ENCODE measurements at places on chromosomes 3 and 15.

DNA sequence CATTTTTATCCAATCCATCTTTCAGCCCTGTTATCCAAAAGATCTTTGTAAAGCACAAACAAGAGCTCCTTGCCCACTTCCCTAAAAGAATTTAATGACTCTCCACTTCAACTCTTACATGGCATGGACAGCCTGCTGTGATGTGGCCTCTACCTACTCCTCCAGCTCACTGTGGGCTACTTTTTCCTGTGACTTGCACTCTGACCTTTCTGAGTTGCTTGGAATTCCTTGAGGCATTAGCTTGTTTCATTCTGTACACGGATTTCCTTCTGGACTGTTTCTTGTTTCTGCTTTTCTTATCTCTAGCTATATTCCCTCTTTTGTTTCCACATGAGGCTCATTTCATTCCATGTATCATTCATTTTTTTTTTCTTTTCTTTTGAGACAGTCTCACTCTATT, 15.2 kb downstream of the QTRT2 start:
- DNase-seq: no peak

- peak; percentile 37 for DNase-seq
Measured at GRCh38 chr3:25895443-25895842, 105.6 kb downstream of the OXSM start.

DNA sequence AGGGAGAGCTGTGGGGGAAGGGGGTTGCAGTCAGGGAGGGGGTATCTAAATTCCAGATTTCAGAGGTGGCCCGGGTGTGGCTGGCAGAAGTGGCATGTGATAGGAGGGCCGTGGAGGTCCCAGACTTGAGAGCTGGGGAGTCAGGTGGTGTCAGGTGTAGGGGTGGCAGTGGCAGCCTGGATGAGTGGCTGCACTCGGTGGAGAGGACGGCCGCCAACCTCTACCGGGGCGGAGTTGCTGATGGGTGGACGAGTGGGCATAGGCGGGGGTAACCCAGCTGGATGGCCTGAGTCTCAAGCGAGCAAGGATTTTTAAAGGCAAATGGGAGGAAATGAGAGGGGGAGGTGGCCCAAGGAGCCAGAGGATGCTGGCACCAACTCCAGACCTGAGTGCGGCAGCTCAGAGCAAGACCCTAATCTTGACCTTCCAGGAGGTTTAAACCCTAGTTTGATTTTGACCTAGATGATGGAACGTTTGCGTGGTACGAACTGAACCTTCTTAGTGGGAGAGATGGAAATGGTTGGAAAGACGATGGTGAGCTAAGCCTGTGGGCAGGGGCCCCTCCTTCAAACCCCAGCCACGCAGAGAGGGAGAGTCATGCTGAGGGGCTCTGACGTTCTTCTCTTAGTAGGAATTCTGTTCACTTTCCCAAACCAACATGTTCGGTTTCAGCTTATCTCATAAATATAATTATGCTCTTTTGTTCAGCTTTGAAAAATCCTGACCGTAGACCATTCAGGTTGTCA, 8.0 kb downstream of the TRAK1 start:
- no peak for DNase-seq

DNA sequence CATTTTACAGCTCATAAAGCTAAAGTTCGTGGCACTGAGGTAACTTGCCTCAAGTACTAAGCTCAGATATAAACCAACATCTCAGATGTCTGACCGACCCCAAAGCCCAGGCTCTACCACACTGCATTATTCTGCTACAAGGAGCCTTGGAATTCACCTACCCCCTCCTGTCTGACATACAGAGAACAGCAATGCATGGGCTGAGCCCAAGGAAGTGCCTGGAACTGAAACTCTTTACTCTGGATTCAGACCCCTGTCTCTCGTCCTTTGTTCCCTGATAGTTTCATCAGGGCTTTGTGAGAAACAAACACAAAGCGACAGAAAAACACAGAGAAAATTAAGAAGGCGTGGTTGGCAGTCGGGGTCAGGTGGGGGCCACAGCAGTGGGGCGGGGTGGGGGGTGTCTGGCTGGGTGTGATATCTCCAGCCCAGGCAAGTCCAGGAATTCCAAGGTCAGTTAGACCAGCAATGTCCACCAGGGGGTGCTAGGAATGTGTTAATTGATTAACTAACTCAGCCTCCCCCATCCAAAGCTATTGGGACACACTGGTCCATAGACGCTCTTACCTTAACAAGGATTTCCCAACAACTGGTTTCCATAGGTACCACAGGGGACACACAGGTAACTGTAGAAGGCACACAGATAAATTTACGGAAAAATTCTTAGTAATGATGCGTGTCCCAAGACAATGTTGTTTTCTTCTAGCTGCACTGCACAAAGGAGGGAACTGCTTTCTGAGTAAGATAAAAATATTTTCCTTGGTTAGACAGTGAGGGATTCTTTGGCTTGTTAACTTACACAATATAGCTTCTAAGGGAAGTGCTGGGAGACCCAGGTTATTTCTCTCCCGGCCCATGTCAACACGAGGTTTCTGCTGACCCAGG, 18.8 kb upstream of the SSUH2 start:
- DNase-seq: peak; percentile 78

DNA sequence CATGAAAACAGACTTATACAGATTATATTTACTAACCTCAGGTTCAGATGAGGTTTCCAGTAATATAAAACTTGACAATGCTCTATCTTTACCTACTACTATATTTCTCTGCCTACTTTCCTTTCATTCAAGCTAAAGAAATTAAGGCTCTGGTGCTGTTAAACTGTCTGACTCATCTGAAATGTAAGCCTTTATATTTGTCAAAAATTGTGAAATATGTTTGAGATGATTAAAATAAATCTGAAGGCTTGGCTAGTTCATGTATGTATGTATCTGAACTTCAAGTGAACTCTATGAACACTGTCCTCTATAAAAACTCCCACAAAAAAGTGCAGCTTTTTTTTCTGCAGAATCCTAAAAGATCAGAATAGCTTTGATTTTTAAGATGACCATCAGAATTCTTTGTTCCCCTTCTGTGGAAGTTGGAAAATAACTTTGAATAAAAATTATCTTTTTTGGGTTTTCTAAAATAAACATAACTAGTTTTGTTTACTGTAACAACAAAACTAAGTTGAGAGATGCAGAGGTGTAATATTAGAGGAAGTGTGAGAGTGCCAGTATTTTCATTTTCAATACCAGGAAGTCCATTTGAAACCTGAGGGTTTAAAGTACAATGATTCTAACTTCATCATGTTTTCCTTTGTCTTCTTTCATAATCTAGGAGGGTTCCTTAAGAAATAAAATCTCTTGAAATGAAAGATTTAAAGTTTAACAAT, 42.2 kb downstream of the ILDR1 start:
- no peak for DNase-seq

DNA sequence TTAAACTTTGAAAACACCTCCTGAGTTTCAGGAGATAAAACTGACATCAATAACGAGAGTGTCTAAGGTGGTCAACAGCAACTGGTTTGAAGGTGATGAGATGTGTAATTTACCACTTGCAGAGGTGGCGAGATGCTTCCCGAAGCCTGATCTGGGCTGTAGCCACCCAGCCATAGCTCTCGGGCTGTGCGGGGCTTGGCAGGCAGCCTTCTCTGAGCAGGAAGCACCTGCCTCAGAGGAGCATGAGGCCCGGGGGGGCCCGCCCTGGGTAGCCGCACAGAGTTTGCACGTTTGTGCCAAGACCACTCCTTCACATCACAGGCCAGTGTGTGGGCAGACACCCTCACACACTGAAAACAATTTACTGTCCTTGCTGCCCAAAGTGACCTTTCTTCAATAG, 220.3 kb downstream of the CACNA2D3 start:
- DNase-seq: no peak

GRCh38 chr3:123871946-123872345, 12.2 kb downstream of the MYLK start:
- no peak for DNase-seq

DNA sequence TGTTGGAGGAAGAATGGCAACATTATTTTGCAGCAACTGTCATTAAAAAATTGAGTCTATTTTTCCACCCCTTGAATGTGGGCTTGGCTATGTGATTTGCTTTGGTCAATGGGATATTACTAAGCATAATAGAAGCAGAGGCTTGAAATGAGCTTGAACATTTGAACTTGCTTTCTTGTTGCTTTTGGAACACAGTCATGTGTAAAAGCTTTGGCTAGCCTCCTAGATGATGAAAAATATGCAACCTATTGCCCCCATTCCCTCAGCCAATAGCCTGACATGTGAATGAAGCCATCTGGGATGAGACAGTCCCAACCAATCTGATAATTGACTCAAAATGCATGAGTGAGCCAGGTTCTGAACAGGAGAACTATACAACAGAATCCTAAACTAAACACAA, 78.4 kb downstream of the PLSCR2 start:
- DNase-seq: peak; percentile 74

DNA sequence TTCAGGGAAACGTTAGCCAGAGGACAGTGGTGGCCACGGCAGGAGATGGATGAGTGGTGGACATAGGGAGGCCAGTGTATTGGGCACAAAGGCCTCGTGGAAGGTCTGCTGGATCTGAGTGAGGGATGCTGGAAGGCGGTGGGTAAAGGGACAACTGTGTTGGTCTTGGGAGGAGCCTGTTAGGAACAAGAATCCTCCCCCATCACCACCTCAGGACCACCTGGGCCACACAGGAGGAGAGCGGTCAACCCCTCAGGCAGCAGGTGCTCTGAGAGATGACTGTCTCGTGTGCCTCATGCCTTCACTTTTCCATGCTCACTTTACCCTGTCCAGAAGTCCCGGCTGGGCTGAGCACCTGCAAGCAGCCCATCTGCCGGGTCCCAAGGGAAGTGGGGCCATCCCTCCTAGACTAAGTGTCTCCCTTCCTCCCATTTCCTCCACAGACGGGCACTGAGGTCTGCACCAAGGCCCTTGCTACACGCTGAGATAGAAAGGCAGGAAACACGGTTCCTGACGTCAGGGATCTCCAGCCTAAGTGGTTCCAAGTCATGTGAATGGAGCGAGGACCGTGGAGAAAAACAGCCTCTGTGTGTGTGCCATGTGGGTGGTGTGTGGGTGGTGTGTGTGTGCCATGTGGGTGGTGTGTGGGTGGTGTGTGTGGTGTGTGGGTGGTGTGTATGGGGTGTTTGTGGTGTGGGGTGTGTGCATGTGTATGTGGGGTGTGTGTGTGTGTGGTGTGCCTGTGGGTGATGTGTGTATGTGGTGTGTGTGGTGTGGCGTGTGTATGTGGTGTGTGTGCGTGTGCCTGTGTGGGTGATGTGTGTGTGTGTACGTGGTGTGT, 47.8 kb upstream of the CTSH start:
- no peak for DNase-seq

GRCh38 chr3:71132995-71133730, 450.4 kb downstream of the FOXP1 start:
- no peak for DNase-seq

DNA sequence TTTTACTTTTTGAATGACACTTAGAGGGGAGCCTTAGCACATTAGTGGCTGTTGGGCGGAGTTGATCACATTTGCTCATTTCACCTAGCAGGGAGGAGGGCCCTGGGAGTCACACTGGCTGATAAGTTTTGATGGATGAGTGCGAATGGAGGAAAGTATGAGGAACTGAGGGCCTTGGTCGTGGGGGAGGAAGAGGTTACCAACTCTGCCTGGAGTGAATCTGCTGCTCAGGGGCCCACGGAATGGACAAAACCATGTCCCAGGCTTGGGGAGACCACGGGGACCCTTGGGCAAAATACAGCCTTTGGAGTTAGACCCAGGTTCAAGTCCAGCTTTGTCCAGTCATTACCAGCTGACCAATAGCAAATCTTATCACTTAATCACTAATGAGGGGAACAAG, 5.1 kb upstream of the FLNB start:
- DNase-seq: no peak

DNA sequence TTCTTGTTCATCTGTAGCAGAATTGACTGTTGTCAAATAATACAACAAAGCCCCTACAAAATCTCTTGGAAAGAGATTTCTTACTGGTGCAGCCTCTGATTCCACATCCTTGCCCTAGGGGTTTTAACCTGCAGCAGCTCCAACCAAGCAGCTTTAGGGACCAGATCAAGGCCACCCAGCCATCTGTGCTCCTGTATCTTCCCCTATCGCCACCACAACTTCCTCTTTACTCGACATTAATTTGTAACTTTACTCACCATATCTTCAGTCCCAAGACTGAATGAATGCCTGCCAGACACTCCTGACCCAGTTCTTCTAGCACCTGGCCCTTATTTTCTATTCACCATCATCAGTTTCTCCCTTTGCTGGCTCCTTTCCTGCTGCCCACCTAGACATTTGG, 156.6 kb upstream of the IL12A start:
- DNase-seq: no peak

GRCh38 chr3:132659000-132659364, 627 bp downstream of the ACAD11 start:
- peak; percentile 67 for DNase-seq

DNA sequence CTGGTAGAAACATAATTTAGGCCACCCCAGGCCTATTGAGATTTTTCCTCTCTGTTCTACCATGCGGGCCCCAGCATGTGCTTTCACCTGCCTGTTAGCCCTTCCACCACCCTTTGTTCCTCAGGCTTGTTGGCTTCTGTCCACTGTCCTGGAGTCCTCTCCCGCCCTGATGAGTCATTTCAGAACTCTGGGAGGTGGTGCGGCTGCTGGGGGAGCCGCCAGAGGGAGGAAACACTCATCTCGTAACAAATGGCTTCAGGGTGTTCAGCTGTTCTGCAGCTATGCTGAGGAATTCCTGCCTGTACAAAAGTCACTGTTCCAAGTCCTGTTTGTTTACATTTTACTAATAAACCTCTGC, 36.3 kb downstream of the LRTM1 start:
- peak; percentile 99 for DNase-seq

- DNase-seq: peak; percentile 91
Measured at GRCh38 chr15:92429378-92430068, 35.8 kb downstream of the ST8SIA2 start.

GRCh38 chr3:77039606-77040171, at the start of gene ROBO2:
Gene ROBO2 (plus strand): TSS chr3:77040099. CDS start chr3:77040786, 687 bp downstream.
- peak; percentile 49 for DNase-seq

DNA sequence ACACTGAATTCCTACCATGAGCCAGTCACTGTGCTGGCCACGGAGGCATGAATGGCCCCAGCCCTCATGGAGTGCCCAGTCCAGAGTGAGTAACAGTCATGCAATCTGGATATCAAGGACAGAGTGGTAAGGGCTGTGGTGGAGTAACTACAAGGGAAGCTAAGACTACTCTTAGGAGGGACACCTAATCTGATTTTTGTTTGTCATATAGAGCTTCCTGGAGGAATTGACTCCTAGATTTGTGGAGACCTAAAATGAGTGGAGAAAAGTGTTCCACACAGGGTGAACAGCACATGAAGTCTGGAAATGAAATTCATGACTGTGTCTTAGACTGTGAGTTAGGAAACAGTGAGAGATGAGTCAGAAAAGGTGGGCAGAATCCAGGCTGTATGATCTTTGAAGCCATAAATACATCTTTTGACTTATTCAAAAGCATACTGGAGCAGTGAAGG, 219.9 kb downstream of the NFKBIZ start:
- peak; percentile 88 for DNase-seq

DNA sequence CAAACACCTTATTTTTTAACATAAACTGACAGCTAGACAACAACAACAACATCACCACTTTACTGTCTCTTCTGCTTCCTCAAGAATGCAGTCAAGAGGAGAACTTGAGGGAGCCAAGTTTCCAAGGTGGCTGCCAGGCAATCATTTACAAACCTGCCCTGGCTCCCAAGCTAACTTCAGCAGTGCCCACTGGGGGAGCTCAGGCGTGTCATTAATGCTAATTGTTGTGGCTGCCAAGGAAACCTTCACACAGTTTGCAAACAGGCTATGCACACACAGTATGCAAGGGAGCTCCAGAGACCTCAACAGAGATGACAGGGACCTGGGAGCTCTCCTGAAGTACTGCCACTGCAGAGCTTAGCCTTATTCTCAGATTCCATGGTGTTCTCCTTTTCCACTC, 2.1 kb downstream of the DZIP1L start:
- DNase-seq: peak; percentile 48

- no peak for DNase-seq
Measured at GRCh38 chr15:74788042-74788682, 6.3 kb downstream of the CSK start.
